GM23248 (cell line): ENCODE measurements at places on chromosomes 16 and 17. TPM values are rescaled to one million over a fixed set of nuclear protein-coding genes. Genes with fewer than 3 reads are reported as not detected.

KRT17 gene
- total RNA-seq: 0.51 and 3.8 TPM in 2 replicates

PARD6A gene
- 0.97 TPM in 1 of 2 replicates, not detected in the other for total RNA-seq

MRPL10 gene
- 24.8 and 37.3 TPM in 2 replicates for total RNA-seq

TBX2 gene
- total RNA-seq: 9.9 and 11.1 TPM in 2 replicates

KCNAB3 gene
- 0.22 TPM in 1 of 2 replicates, not detected in the other for total RNA-seq

IGSF6 gene
- not detected in 2 replicates for total RNA-seq

ANKRD40 gene
- 35.5 and 36.5 TPM in 2 replicates for total RNA-seq

GRCh38 chr17:34996422-34997285 lies 16.3 kb downstream of the LIG3 start:
- H3K4me1 ChIP-seq: no peaks in the 10 kb centered on the region
- H3K36me3 ChIP-seq: peaks cover 3% of the 10 kb centered on the region; the same call in 1 of the 2 replicates
- DNase-seq: no peak
- H3K4me3 ChIP-seq: no peak overlapping the region

GRCh38 chr16:48539485-48540221 lies 70.3 kb downstream of the N4BP1 start:
- no peak overlapping the region for H3K27ac ChIP-seq
- peaks cover 9% of the 10 kb centered on the region; the same call in 1 of the 2 replicates for H3K36me3 ChIP-seq
- H3K4me3 ChIP-seq: no peak overlapping the region
- H3K4me1 ChIP-seq: peaks cover 25% of the 10 kb centered on the region

GRCh38 chr16:58085171-58085570 lies 44.0 kb downstream of the CFAP20 start:
- DNase-seq: no peak
- H3K27ac ChIP-seq: no peak overlapping the region
- H3K27me3 ChIP-seq: no peaks in the 10 kb centered on the region
- no peak overlapping the region for H3K4me3 ChIP-seq

GRCh38 chr16:69105501-69106361 lies at the start of gene HAS3:
TSS of gene HAS3 (plus strand) at chr16:69105653. CDS start at chr16:69109396, 3,743 bp downstream.
- no peaks in the 10 kb centered on the region for H3K36me3 ChIP-seq
- peak; percentile 75 for DNase-seq
- H3K27ac ChIP-seq: no peak within 1 kb of the TSS
- H3K4me1 ChIP-seq: peaks cover 7% of the 10 kb centered on the region; the same call in 1 of the 2 replicates
- no peaks in the 10 kb centered on the region for H3K27me3 ChIP-seq

- H3K4me3 ChIP-seq: no peak overlapping the region
- DNase-seq: no peak
- no peaks in the 10 kb centered on the region for H3K36me3 ChIP-seq
- no peak overlapping the region for H3K27ac ChIP-seq
Measured at GRCh38 chr17:27995554-27995953, 46.9 kb upstream of the NLK start.

- DNase-seq: no peak
- no peaks in the 10 kb centered on the region for H3K27me3 ChIP-seq
- no peaks in the 10 kb centered on the region for H3K4me1 ChIP-seq
- no peak overlapping the region for H3K27ac ChIP-seq
- no peaks in the 10 kb centered on the region for H3K36me3 ChIP-seq
- no peak overlapping the region for H3K4me3 ChIP-seq
Measured at GRCh38 chr16:50991436-50991835, 159.6 kb downstream of the SALL1 start.

DNA sequence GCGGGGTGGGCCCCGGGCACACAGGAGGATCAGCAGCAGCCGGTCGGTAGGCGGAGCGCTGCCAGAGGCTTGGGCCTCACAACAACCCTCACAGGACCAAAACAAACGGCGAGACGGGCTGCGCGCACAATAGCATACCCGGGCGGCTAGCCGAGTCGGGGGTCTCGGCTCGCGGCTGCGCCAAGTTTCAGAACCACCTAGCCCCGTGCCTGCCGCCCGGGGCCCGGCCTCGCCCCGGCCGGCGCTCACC lies 732 bp downstream of the ULK2 start:
- no peak overlapping the region for H3K27ac ChIP-seq
- H3K36me3 ChIP-seq: no peaks in the 10 kb centered on the region
- no peaks in the 10 kb centered on the region for H3K27me3 ChIP-seq
- H3K4me3 ChIP-seq: peak overlapping the region; percentile 84
- DNase-seq: peak; percentile 78
- H3K4me1 ChIP-seq: no peaks in the 10 kb centered on the region

DNA sequence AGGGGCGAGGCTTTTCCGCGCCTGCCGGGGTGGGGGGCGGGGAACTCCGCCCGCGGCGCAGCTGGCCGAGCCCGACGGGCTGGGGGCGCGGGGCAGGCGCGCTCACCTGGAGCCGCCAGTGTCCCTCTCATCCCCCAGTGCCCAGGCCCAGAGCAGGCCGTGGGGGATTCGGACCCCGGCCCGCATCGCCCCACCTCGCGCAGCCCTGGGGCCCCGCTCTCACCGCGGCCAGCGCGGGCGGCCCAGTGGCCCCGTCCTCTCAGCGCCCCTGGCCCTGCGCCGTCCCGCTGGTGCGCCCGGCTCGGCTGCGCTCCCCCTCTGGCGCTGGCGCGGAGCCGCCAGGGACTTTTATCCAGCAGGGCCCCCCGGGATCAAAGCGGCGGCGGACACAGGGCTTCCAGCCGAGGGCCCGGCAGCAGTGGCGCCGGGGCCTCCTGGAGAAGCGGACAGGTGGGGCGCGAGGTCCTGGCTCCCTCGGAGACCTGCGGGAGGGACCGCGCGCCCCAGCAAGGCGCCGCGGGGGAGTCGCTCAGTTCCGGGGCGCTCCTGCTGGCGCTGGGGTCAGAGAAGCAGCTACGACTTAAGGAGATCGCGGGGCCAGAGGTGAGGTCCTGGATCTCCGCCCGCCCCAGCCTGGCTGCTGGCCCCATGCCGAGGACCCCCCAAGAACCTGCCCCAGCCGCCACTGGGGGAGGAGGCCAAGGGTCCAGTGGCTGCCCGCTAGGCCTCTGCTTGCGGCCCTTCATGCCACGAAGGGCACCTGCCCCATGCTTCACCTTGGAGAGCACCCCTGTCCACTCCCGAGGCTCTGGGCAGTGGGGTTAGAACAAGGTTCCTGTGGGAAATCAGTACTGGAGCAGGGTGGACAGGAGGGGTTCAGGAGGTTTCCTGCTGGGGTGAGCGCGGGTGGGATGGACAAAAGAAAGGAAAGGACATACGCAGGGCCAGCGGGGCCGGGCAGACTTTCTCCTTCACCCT lies 823 bp upstream of the NOTUM start:
- no peak for DNase-seq
- H3K36me3 ChIP-seq: no peaks in the 10 kb centered on the region
- no peak overlapping the region for H3K27ac ChIP-seq
- peaks cover 13% of the 10 kb centered on the region; the same call in 1 of the 2 replicates for H3K4me1 ChIP-seq
- H3K4me3 ChIP-seq: no peak overlapping the region
- H3K27me3 ChIP-seq: peaks cover 20% of the 10 kb centered on the region

GRCh38 chr17:56939869-56940484 lies 20.9 kb downstream of the COIL start:
- no peak overlapping the region for H3K27ac ChIP-seq
- H3K4me1 ChIP-seq: peaks cover 6% of the 10 kb centered on the region
- no peaks in the 10 kb centered on the region for H3K27me3 ChIP-seq
- peaks cover 21% of the 10 kb centered on the region; the same call in 1 of the 2 replicates for H3K36me3 ChIP-seq

DNA sequence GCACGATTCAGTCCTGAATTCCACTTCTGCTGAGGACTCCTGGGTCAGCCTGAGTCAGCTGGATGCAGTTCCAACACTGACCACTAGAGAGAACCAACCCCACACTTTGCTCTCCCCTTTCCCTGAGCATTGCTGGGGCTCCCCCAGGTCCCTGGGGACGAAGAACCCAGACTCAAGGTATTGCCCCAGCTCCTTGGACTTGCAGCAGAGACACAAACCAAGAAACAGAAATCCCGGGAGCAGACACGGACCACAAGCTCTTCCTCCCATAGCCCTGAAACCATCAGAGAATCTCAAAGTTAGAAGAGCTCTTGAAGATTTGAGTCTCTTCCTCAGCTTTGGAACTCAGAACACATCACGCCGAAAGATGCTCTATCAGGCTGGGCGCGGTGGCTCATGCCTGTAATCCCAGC lies 678 bp upstream of the GH1 start:
- no peaks in the 10 kb centered on the region for H3K4me1 ChIP-seq
- H3K36me3 ChIP-seq: no peaks in the 10 kb centered on the region
- H3K4me3 ChIP-seq: no peak overlapping the region
- DNase-seq: peak; percentile 72
- no peak overlapping the region for H3K27ac ChIP-seq
- H3K27me3 ChIP-seq: peaks cover 13% of the 10 kb centered on the region; the same call in 1 of the 2 replicates

GRCh38 chr16:18829251-18829650 lies 27.9 kb upstream of the ARL6IP1 start:
- H3K27me3 ChIP-seq: no peaks in the 10 kb centered on the region
- H3K4me1 ChIP-seq: no peaks in the 10 kb centered on the region
- no peak overlapping the region for H3K27ac ChIP-seq
- H3K36me3 ChIP-seq: peaks cover 59% of the 10 kb centered on the region

- H3K36me3 ChIP-seq: no peaks in the 10 kb centered on the region
- DNase-seq: no peak
- no peak overlapping the region for H3K4me3 ChIP-seq
- H3K4me1 ChIP-seq: no peaks in the 10 kb centered on the region
- no peak overlapping the region for H3K27ac ChIP-seq
- H3K27me3 ChIP-seq: 0 out of 2 replicates have a peak, but pooled peaks cover 3% of the 10 kb centered on the region
Measured at GRCh38 chr16:57268804-57269800, 15.4 kb downstream of the PLLP start.

GRCh38 chr16:88804173-88804551 lies 573 bp downstream of the CDT1 start:
- peak overlapping the region; percentile 78 for H3K4me3 ChIP-seq
- DNase-seq: no peak
- no peaks in the 10 kb centered on the region for H3K27me3 ChIP-seq
- no peak overlapping the region for H3K27ac ChIP-seq
- peaks cover 10% of the 10 kb centered on the region; the same call in 1 of the 2 replicates for H3K4me1 ChIP-seq

GRCh38 chr16:23650674-23651416 lies 9.6 kb downstream of the DCTN5 start:
- no peak for DNase-seq
- peaks cover 35% of the 10 kb centered on the region for H3K36me3 ChIP-seq
- no peaks in the 10 kb centered on the region for H3K4me1 ChIP-seq
- H3K4me3 ChIP-seq: no peak overlapping the region
- H3K27me3 ChIP-seq: no peaks in the 10 kb centered on the region

DNA sequence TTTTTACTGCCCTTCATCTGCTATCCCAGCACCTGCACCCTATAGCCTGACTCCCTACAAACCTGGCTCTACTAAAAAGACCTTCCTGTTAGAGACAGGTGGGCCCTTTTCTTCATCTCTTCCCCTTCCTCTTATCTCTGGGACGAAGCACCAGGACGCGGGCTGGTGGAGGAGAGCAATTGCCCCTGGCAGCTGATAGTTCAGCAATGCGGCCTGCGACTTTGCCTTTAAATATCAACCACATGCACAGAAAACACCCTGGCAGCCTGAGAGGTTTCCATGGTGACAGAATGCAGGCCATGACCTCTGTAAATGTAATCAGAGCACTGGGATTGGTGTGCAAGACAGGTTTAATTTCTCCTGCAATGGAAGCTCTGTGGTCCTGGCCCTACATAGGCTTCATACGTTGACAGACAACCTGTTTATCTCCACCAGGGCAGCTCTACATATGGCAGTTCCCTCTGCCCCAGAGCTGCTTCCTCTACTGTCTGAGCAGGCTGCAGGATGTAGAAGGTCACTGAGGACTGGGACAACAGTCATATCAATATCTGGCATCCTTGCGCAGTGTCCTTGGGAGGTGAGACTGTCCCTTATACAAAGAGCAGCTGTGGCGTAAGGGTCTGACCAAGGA lies 10.0 kb upstream of the SKAP1 start:
- no peaks in the 10 kb centered on the region for H3K36me3 ChIP-seq
- H3K27me3 ChIP-seq: peaks cover 12% of the 10 kb centered on the region
- DNase-seq: no peak
- H3K4me3 ChIP-seq: no peak overlapping the region
- H3K27ac ChIP-seq: no peak overlapping the region
- H3K4me1 ChIP-seq: no peaks in the 10 kb centered on the region

GRCh38 chr16:53209429-53209828 lies 154.6 kb downstream of the CHD9 start:
- H3K27ac ChIP-seq: peak overlapping the region; percentile 90
- peak overlapping the region; percentile 76 for H3K4me3 ChIP-seq
- H3K36me3 ChIP-seq: 0 out of 2 replicates have a peak, but pooled peaks cover 4% of the 10 kb centered on the region
- H3K27me3 ChIP-seq: no peaks in the 10 kb centered on the region
- H3K4me1 ChIP-seq: peaks cover 56% of the 10 kb centered on the region

DNA sequence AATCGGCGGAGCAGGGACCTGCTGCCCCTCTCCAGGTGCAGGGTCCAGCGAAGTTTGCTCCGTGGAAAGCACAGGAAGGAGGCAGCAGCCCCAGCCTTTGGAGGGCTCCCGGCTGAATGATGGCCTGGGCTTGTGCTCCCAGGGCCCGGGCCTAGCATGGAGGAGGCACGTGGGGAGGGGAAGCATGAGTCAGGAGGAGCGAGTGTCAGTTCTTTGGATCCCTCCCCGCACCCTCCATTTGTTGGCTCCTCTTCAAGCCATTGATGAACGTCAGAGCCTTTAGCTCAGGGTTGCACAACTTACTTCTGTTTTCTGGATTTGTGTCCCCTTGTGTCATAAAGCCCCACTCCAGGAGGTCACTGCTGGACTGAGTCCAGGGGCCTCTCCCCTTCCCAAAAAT lies 25.8 kb downstream of the TTYH2 start:
- H3K36me3 ChIP-seq: no peaks in the 10 kb centered on the region
- no peak overlapping the region for H3K4me3 ChIP-seq
- no peak for DNase-seq
- no peak overlapping the region for H3K27ac ChIP-seq
- H3K27me3 ChIP-seq: 0 out of 2 replicates have a peak, but pooled peaks cover 15% of the 10 kb centered on the region

GRCh38 chr17:48026502-48027321 lies 10.9 kb downstream of the COPZ2 start:
- no peaks in the 10 kb centered on the region for H3K27me3 ChIP-seq
- H3K27ac ChIP-seq: peak overlapping the region; percentile 98
- no peaks in the 10 kb centered on the region for H3K36me3 ChIP-seq
- DNase-seq: peak; percentile 99

GRCh38 chr16:12819126-12820117 lies 15.7 kb upstream of the CPPED1 start:
- peaks cover 6% of the 10 kb centered on the region; the same call in 1 of the 2 replicates for H3K4me1 ChIP-seq
- no peak overlapping the region for H3K4me3 ChIP-seq
- H3K27ac ChIP-seq: no peak overlapping the region
- H3K36me3 ChIP-seq: no peaks in the 10 kb centered on the region

DNA sequence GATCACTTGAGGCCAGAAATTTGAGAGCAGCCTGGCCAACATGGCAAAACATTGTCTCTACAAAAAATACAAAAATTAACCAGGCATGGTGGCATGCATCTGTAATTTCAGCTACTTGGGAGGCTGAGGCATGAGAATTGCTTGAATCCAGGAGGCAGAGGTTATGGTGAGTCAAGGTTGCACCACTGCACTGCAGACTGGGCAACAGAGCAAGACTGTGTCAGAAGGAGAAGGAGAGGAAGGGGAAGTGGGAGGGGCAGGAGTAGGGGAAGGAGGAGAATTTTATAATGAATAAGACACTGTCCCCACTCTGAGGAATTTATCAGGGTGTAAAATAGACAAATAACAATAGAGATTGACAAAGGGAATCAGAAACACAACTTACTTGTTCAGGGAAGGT lies 440.6 kb upstream of the DYNLRB2 start:
- no peak overlapping the region for H3K4me3 ChIP-seq
- H3K36me3 ChIP-seq: no peaks in the 10 kb centered on the region
- DNase-seq: no peak

DNA sequence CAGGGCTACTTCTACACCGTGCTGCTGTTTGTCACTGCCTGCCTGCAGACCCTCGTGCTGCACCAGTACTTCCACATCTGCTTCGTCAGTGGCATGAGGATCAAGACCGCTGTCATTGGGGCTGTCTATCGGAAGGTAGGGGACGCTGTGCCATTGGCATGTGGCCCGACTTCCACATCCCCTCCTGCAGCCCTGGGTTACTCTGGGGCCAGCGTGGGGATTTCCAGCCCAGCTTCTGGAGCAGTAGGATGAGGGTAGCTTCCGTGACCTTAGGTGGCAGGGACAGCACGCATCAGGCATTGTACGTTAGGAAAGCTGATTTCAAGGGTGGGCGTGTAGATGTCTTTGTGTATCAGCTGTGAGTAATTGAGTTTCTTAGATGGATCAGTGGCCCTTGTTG lies 96.5 kb downstream of the ABCC1 start:
- peak; percentile 16 for DNase-seq
- H3K4me3 ChIP-seq: no peak overlapping the region
